Esophagus squamous epithelium (tissue), 5 donors: ENCODE measurements at places on chromosomes 3 and 15. TPM values are rescaled to one million over a fixed set of nuclear protein-coding genes. Genes with fewer than 3 reads are reported as not detected.

The NANOGP8 gene
- 1.6 TPM for total RNA-seq

The NTRK3 gene
- total RNA-seq: 2.7 TPM

The LRRC3B gene
- total RNA-seq: 0.57 TPM

The TP53BP1 gene
- 17.5 TPM for total RNA-seq

The SYNPR gene
- total RNA-seq: not detected

The ZNF80 gene
- total RNA-seq: not detected

The DCBLD2 gene
- 21.4 TPM for total RNA-seq

The AADACL2 gene
- total RNA-seq: 0.18 TPM

The BFSP2 gene
- not detected for total RNA-seq

The SLITRK3 gene
- total RNA-seq: 0.08 TPM

The SNX4 gene
- total RNA-seq: 34.5 TPM

The LIPC gene
- total RNA-seq: not detected
